ENCODE measurements at places on chromosomes 7 and 10. TPM values are rescaled to one million over a fixed set of nuclear protein-coding genes. Genes with fewer than 3 reads are reported as not detected.

ABHD11 gene
- total RNA-seq = 13.6 TPM

NPFFR1 gene
- under 0.01 TPM for total RNA-seq

ZNF479 gene
- total RNA-seq = not detected

FAM25C gene
- total RNA-seq = not detected

MACC1 gene
- not detected for total RNA-seq

FRMPD2 gene
- total RNA-seq = not detected

UCMA gene
- total RNA-seq = 1.6 TPM

GSTO1 gene
- total RNA-seq = 53.2 TPM

FAM25A gene
- total RNA-seq = not detected

ABCF2 gene
- 20.9 TPM for total RNA-seq

PSTK gene
- 5.7 TPM for total RNA-seq

CYP2C8 gene
- total RNA-seq = not detected

ARMH3 gene
- 13.0 TPM for total RNA-seq

ZNF488 gene
- 1.6 TPM for total RNA-seq

INHBA gene
- 4.7 TPM for total RNA-seq

HOXA7 gene
- total RNA-seq = 1.6 TPM

CRHR2 gene
- total RNA-seq = under 0.01 TPM

SPDYE18 gene
- total RNA-seq = not detected

PHYHIPL gene
- total RNA-seq = 0.52 TPM

TSPAN33 gene
- 29.7 TPM for total RNA-seq

AP5Z1 gene
- total RNA-seq = 13.6 TPM

LIPN gene
- not detected for total RNA-seq

BTBD16 gene
- total RNA-seq = not detected

PAPOLB gene
- under 0.01 TPM for total RNA-seq

MYPN gene
- total RNA-seq = 57.4 TPM

ITPRIP gene
- total RNA-seq = 4.2 TPM

SLC16A12 gene
- 1.6 TPM for total RNA-seq

DUSP5 gene
- 5.2 TPM for total RNA-seq

TEX47 gene
- not detected for total RNA-seq

OGDHL gene
- total RNA-seq = 0.52 TPM

TMEM196 gene
- total RNA-seq = 0.52 TPM

NCAPG2 gene
- 9.4 TPM for total RNA-seq
